ENCODE measurements at places on chromosomes 1 and 21. TPM values are rescaled to one million over a fixed set of nuclear protein-coding genes. Genes with fewer than 3 reads are reported as not detected.

The CRNN gene
- total RNA-seq, result not detected

The EVI5 gene
- total RNA-seq, result 31.5 TPM

The FCRL2 gene
- not detected for total RNA-seq

The FALEC gene
- total RNA-seq, result not detected

The OLFML3 gene
- total RNA-seq, result 11.1 TPM

The URB1 gene
- 27.1 TPM for total RNA-seq

The SELE gene
- total RNA-seq, result not detected

The RAB29 gene
- total RNA-seq, result 25.2 TPM

The ANKRD45 gene
- 0.42 TPM for total RNA-seq

The MSH4 gene
- total RNA-seq, result 0.07 TPM

The OR10Z1 gene
- total RNA-seq, result not detected

The MIS18A gene
- 25.7 TPM for total RNA-seq

The NMNAT2 gene
- total RNA-seq, result 0.24 TPM

The VPS26C gene
- 43.7 TPM for total RNA-seq

The SLAMF8 gene
- total RNA-seq, result not detected

The LRRC38 gene
- total RNA-seq, result not detected

The KRTAP10-12 gene
- total RNA-seq, result not detected

The PIK3C2B gene
- 3.0 TPM for total RNA-seq

The CTXND2 gene
- not detected for total RNA-seq

The LINGO4 gene
- not detected for total RNA-seq

The OR2T35 gene
- not detected for total RNA-seq

The IL10 gene
- not detected for total RNA-seq

The LMO4 gene
- 28.7 TPM for total RNA-seq

The JAM2 gene
- not detected for total RNA-seq

The SLC44A5 gene
- total RNA-seq, result 1.4 TPM

Measured in foreskin keratinocyte (primary cell).